NCI-H187 (cell line): ENCODE measurements at places on chromosomes 3 and 15.

DNA sequence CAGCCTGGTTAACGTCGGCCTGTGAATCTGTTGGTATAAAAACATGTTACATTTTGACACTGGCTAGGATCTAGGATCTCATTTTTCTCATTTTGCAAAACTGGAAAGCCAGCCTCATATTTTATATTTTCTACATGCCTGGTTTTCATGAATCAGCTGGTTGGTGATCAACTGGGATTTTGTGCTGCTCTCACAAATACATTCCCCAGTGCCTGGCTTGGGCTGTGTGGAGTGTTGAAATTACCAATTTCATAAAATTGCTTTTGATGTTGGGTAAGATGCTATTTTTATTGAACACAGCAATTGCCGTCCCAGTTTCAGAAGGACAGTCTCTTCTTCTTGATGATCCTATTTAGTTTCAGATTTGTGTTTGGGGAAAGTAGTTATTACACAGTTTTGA lies 604.3 kb downstream of the TAFA4 start:
- no peak for DNase-seq

DNA sequence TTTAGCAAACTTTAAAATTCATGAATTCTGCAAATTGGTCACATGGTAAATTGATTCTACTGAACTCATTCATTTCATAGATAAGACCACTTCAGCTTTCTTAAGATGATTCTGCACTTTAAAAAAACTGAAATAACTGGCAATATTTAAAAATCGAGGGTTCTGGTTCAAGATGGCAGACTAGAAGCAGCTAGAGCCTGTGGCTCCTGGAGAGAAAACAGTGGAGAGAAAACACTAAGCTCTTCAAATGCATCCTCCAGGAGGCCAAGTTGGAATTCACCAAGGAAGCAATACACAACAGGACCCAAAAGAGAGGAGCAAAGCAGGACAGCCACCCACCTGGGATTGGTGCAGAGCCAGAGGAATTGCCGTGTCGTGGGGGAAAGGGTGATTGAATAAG lies 132.1 kb downstream of the SPATA16 start:
- DNase-seq = no peak

DNA sequence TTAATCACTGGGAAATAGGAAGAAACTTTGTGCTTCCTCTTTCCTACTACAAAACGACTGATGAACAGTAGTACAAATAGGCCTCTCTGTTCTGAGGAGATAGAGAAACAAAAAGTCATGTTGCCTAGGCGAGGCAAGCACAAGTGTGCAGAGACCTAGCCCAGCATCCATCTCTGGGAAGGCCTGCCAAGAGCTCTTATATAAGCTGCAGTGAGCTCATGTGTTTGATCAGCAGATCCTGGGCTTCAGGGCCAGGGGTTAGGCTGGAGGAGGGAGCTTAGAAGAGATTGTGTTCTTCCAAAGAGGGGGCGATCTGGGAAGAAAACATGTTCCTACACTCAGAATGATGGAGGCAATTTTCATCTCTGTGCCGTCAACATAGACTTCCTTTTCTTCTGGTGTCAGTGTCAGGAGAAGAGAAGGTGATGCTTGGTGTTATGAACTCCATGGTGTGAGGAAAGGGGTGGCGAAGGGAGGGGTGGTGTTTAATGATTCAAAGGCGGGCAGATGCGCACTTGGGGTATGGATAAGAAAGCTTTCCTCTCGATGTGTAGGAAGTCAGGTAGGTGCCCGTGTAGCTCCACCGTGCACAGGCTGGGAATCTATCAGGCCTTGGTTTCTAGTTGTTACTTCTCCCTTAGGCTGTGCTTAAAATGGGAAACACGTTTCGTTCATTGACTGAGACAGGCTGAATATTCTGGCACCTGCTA lies 29.5 kb upstream of the ETV5 start:
- no peak for DNase-seq

GRCh38 chr3:29397406-29397805 lies 116.5 kb downstream of the RBMS3 start:
- DNase-seq = no peak

DNA sequence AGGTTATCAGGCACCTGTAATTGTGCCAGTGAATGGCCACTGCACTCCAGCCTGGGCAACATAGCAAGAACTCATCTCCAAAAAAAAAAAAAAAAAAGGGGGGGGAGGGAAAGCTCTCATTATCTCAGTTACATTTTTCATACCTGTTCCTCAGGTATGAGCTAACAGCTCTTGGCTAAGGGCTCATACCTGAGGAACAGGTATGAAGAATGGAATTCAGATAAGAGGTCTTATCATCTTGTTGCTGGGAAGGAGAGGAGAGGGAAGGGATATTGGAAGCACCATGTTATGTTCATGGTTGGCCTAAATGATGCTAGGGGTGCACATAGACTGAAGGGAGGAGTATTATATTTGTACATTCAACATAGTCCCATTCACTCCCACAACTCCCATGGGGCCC lies 2.6 kb downstream of the SLC15A2 start:
- no peak for DNase-seq

GRCh38 chr3:129106320-129106719 lies 15.3 kb downstream of the RAB43 start:
- no peak for DNase-seq

- DNase-seq = no peak
These were observed 178.6 kb upstream of the TRIM42 start for GRCh38 chr3:140499114-140499757.

DNA sequence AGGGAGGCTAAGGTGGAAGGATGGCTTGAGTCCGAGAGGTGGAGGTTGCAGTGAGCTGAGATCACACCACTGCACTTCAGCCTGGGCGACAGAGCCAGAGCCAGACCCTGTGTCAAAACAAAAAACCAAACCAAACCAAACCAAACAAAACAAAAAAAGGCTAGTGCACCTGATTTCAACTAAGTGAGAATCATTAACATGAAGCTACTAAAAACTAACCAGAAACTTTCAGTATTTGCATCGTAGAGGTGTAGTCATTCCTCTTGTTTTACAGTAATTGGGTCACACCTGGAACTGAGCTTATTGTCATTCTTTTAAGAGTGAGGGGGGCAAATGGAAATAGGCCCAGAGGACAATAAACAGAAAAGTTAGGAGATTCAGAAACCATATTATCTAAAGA lies 58.5 kb downstream of the ST6GAL1 start:
- DNase-seq = no peak

- DNase-seq = no peak
These were observed 32.8 kb downstream of the PLSCR1 start for GRCh38 chr3:146511402-146512134.

GRCh38 chr3:183762304-183762703 lies 63.1 kb downstream of the MAP6D1 start:
- DNase-seq = no peak

- no peak for DNase-seq
These were observed 209.5 kb downstream of the MECOM start for GRCh38 chr3:169454060-169454317.

DNA sequence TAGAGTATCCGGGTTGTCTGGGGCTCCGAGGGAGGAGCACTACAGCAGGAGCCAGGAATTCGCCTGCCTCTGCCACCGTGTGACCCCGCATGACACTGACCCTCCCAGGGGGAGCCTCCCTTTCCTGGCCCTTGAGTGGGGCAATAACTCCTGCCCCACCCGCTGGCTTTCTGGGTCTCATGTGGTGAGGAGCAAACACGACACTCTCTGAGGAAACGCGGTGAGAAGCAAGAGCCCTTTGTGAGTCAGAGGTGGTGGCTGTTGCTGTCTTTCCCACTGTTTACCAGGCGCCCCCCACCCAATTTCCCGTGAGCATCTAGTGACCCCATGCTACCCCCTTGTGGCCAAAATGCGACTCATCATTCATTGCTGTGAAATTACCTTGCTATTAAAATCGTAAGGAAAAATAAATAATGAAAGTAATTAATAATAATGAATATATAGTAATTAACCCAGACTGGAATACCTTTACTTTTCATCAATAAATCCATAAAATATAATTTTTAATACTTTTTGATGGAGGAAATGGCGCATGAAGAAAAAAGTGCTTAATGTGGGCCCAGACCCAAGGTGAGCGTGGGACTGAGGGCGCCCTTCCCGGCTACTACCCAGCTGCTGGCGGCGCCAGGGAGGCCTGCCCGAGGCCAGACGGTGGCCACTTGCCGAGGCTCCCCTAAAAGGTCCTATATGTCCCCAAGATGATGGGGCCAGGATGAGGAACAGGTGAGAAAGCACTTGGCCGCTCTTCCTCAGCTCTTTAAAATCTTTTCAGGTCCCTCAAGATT lies 29.3 kb downstream of the CCNL1 start:
- no peak for DNase-seq

- DNase-seq = no peak
These were observed 128.6 kb upstream of the ADPGK start for GRCh38 chr15:72912121-72912520.

DNA sequence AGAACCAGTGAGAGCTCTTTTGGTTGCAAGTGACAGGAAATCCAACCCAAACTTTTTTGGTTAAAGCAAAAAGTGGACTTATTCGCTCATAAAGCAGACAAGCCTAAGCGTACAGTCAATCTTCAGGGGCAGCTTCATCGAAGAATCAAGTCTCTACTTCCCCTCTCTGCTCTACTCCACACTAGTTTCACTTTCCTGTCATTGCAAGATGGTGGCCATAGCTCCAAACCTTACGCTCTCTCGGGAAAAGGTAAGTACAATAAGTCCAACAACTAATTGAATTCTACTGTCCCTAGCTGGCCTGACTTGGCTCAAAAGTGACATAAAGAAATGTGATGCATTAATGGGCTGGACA lies 24.9 kb upstream of the ZNF710 start:
- DNase-seq = no peak

DNA sequence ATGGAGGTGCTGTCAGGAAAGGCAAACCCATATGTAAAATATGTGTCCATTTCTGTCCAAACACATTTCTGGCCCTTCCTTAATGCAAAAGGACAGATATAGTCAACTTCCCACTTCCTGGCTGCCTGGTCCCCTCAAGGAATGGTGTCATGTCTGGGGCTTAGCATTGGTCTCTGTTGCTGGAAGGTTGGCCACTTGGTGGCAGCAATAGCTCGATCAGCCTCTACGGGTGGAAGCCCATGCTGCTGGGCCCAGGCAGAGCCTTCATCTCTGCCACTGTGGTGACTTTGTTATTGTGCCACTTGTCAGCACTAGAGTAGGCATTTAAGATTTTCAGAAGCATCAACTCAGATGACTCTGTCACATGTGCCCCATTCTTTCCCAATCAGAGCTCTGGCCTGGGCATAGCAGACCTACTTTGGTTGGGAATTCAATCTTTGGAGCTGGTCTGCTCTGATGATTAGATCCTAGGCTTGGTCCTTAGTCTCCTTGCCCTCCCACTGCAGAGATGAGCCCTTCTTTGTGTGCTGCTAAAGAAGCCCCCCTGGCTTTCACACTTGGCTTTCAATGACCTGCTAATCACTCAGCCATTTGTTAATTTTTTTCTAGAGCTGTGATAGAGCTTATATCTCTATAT lies 51.0 kb upstream of the SPSB4 start:
- DNase-seq = no peak

DNA sequence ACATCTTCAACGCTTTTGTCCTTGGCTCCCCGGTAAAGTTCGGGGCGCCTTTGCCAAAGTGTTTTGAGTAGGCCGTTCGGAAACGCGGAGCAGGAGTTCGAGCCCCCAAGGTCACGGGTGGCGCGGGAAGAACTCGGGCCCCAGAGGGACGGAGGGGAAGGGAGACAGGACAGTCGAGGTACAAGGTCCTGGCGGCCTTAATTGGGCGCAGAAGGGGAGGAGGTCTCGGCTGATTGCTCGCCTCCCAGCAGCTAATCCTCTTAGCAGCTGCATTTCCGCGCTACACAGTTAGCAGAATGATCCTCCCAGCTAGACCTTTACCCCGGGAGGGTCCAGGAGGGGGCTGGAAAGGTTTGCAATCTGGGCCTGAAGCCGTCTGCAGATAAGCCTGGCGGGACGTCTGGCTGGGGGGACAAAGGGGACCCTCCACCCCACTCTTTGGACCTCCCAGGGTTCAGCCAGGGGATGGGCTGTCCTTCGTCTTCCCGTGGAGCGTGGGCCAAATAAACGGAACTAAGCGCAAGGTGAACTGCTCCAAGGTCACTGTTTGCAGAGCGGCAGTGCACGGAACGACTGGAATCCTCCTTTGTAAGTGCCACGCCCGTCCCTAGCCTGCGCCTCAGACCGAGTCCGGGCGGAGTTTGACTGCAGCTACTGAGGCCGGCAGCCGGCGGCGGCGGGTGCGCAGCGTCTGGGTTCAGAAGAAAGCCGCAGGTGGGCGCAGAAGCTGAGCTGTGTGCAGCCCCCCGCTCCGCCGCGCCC lies 7.2 kb downstream of the EOMES start:
- DNase-seq = no peak
